NCI-H2081 (cell line): ENCODE measurements at places on chromosomes 1 and 21.
A peak's percentile ranks its signal among the peaks of the same experiment; 100 is the strongest.

DNA sequence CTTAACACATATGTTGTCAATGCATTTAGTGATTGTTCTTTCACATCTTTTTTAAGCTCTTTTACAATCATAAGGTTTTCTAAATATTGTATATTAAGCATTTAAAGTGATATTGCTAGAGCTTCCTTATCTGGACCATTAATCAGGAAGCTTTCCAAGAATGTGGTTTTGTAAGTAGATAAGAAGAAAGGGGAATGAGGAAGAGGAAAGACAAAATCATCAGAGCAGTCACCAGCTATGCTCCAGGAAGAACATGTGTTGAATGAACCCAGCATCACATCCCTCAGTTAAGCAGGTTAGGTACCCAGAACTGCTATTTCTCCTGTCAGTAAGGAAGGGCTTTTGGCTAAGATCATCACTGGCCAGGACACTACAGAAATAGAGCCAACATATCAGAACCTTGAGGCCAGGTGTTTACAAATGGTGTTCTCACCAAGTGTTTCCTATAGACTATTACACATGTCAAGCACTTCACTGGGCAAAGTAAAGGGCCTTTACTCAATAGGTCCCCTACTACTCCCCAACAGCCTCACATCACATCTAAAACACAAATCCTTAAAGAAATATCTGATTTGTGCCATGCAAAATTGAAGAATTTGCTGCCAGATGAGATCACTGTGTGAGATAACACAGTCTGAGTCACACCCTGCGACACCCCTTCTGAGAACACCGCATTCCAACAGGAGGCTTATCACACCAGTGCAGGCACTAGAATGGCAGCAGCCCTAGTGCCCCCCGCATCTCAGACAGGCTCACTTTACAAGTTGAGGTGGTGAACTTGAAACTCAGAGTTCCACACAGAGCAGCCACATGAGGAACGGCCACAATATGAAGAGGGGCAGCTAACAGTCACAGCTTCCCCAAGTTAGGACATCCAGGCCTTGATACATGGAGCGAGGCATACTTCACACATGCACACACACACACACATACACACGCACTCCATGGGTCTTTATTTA is 1.8 kb upstream of the SPRR2A start:
- no peak for DNase-seq

GRCh38 chr1:169078163-169078883 is 28.2 kb upstream of the ATP1B1 start:
- DNase-seq, result peak; percentile 12

DNA sequence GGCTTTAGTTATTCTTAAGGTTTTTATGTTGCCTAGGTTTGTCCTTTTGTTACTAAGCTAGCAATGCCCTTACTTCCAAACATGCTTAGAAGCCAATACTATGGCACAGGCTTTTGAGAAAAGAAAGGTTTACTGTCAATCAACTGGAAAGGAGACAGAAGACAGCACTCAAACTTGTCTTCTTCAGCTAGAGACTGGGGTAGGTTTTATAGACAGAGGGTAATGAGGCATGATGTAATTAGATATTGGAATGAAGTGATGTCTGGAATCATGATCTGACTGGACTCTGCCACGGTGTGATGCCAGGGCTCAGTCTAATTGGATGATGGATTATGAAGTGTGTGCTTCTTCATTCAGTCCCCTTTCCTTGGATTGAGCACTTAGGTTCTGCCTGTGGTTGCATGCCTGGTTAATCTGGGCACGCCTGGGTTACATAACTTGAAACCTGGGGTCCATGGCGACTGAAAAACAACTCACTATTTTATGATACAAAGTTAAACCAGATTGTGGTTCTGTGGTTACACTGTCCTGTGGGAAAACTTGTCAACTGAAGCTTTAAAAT is 625.8 kb downstream of the BRINP3 start:
- DNase-seq, result no peak

DNA sequence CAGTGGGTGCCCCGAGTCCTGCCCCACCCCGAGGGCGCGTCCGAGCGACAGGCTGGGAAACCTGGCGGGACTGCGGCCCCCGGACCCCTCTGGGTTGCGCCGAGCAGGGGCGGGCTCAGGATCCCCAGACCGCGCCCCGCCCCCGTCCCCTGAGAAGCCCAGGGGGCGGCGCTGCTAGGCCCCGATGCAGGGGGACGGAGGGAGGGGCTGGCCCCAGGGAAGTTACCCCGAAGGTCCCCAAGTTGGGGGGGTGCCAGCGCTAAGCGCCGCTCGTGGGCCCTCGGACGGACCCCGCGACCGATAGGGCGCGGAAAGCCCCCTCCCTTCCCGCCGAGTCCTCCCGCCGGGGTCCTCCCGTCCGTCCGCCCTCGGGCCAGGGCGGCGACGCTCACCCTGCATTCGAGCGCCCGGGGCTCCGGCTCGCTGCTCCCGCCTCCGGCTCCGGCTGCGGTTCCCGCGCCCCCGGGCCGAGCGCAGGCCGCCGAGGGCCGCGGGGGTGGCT is 414 bp downstream of the GPR153 start:
- DNase-seq, result peak; percentile 20
